ENCODE measurements at places on chromosomes 11 and 22.

DNA sequence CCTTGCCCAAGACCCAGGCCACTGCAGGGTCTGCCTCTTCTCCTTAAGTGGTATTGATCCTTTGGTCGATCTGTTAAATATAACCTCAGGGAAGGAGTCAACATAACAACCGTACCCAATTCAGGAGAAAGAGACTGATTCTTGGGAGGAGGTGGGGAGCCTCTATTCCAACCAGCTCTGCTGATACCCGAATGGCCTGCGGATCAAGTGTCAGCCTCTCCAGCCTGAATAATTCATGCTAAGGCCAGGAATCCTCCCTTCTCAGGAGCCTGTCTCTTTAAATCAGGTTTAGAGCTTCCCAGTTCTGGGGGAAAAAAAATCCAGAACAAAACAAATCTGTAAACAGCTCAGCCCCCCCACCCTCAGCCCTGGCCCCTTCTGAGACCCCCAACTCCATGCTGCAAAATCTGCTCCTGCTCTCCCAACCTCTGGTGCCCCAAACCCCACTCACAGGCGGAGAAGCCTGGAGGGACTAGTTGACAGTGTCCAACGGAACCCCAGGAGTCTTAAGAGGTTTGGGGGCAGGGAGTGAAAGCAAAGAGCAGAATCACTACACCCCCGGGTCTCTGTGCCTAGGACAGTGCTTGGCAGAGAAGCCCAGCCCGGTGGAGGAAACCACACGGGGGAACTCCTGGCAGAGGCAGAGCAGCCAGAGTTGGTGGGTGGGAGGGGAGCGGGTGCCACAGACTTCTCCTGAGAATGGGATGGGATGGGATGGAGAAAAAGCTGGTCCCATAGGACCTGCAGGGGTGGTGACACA is 863 bp upstream of the TPBGL start:
- no peak for DNase-seq

DNA sequence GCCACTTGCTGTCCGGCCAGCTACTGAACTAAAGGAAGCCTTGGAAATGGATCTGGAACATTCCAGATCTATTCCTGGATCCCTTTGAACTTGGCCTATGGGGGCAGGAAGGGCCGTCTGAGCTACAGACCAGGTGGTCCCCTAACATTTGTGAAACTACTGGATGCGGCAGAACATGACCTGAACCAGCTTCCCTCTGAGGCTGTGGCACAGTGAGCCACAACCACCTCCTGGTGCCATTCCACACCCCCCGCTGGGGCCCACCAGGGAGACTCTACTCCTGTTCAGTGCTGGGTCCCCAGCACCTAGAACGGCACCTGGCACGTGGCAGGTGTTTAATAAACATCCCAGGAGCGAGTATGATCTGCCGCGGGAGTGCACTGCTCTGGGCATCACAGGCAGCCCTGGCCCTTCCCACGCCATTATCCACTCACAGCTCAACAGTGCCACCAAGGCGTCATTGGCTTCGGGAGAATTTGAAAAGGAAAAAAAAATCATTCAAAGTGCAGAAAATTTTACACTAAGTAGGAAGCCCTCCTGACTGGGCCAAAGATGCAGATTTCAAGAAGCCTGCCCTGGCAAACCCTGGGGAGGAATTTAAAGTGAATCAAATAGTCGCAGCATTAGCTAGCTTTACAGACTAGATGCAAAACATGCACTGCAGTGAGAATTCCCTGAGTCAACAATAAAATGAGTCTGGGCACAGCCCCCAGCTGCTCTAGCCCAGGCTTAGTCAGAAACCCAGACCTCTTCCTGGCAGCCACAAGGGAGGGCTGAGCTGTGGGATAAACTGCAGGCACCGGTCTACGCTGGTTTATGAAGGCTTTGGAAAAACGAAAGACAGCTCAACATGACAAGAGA is 14.3 kb upstream of the EFCAB6 start:
- DNase-seq = no peak

DNA sequence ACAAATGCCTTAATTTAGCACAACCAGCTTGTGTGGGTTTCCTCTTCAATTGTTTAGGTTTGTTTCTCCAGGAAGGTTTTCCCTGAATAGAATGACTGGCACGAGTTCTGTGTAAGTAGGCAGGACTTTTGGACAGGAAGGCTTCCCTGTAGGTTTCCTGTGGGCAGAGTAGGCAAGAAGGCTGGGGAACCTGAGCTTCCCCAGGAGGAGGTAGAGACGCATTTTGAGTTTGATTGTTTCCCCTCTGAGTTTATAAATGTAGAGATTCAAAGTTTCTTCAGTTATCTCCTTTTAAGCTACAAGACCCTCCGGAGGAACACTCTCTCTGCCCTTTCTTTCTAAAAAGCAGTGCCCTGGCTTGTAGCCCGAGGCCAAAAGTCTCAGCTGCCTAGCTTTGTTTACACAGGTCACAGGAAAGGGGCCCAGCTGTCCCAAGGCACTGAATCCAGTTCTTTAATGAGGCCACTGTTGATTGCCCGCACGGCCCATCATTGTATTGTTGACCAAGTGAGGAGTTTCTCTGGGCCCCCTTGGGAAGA is 66.6 kb upstream of the RDX start:
- DNase-seq = no peak

DNA sequence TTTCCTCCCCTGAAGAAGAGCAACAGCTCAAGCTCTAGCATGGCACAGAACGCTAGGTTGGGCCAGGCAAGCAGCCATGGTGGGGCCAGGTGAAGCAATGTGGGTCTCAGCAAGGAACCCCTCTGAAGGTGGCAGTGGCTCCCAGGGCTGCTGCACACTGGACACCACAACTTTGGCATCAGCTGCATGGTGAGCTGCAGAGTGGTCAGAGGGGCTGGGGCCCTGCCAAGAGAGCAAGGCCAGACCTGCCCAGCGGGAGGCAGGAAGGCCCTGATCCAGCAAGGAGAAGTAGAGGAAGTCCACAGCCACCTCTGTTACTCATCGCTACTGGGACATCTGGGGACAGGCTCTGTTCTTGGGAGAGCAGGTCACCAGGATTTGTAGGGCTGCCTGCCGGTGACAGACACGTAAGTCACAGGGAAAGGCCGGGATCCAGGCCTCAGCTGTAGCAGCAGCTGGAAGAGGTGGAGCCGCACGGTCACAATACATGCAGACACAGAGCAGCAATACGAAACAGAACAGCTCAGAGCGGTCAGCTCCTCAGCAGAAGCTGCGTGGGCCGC is 12.4 kb downstream of the CYB561A3 start:
- DNase-seq = no peak

DNA sequence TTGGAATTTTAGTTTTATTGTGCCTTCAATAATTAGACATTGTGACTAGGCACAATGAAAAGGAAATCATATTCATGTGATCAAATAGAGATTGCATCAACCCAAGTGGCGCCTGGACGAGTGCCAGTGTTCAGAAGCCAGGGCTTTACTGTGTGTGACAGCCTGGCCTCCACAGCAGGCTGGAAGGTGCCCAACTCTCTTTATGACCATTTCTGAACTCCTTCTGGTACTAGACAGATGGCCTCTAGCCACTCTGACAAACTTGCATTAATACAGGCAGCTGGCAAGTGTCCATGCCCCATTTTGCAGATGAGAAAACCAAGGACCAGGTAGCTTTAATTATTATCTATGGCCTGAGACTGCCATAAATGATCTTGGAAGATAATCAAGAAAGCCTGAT is 8.3 kb upstream of the POU2AF1 start:
- no peak for DNase-seq

DNA sequence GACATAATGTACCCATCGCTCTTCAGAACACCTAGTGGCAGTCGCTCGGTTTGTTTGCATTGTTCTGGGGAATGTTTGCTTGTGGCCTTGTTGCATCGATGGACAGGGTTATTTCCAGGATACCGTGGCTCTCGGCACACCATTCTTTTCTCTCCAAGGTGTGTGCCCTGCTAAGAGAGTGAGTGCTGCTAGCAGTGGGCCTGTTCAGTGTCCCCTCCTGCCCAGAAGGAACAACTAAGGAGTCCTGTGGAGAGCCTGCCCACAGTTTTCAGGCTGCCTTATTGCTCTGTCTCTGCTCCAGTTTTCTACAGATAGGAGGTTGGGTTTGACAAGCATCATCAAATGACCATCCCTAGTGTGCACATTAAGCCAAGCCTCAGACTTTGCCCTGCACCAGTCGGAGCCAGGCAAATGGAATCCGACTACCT is 1.4 kb downstream of the CRY2 start:
- DNase-seq = no peak

- no peak for DNase-seq
Measured at GRCh38 chr22:36384766-36385481, 2.8 kb downstream of the MYH9 start.

DNA sequence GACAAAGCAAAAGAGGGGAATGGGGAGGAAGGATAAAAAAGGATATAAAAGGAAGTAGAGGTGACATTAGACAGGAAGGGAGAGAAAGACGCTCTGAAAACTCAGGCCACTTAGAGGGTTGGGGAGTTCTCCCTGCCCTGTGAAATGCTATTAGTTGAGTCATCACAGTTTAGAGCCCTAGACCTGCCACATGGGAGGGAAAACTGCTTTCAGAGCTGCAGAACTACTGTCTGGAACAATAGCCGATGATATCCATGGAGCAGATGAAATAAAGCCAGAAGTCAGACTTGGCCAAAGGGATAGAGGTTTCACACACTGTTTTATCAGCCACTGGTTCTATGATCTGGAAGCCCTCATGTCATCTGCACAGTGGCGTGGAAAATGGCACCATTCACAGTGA is 157.9 kb downstream of the NCAM1 start:
- no peak for DNase-seq

DNA sequence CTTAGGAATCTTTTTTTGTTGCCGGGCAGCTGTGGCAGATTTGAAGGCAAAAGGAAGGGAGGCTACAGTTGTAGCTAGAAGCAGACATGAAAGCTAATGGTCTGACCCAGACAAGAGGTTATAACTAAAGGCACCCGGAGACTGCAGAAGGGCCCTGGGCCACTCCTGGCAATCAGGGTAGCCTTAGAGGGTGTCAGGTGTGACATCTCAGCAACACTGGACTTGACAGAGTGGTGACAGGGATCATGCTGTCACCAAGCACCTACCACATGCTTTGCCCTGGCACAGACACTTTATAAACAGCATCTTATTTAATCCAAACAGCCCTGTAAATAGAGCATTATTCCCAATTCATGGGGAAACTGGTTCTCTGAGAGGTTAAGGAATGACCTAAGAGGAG is 25.7 kb downstream of the TUB start:
- DNase-seq = no peak

All from stimulated activated CD8-positive, alpha-beta memory T cell treated with anti-CD3 and anti-CD28 coated beads, Interleukin-4, amount 100 ng/mL, for 1 hour (primary cell).